ENCODE measurements at places on chromosomes 2 and 18. TPM values are rescaled to one million over a fixed set of nuclear protein-coding genes. Genes with fewer than 3 reads are reported as not detected.
A peak's percentile ranks its signal among the peaks of the same experiment; 100 is the strongest.

DNA sequence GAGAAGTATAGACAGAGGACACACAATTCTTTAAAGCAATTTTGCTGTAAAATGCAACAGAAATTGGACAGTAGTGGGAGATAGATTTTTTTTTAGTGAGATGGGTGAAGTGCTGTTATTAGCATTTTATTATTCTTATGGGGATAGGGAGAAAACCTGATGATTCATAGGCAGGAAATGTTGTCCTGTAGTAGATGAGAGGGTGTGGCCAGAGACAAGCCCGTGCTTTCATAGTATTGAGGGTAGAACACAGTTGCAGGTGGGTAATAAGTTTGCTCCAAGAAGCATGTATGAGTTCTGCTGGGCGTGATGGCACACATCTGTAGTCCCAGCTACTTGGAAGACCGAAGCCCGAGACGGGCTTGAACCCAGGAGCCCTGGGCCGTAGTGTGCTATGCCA, 128.3 kb upstream of the ARHGAP28 start:
- no peak for DNase-seq

GRCh38 chr2:437756-438393, 150.0 kb upstream of the ALKAL2 start:
- no peak for DNase-seq

- DNase-seq: no peak
These were observed 451.9 kb downstream of the ARHGAP15 start for GRCh38 chr2:143581134-143581533.

DNA sequence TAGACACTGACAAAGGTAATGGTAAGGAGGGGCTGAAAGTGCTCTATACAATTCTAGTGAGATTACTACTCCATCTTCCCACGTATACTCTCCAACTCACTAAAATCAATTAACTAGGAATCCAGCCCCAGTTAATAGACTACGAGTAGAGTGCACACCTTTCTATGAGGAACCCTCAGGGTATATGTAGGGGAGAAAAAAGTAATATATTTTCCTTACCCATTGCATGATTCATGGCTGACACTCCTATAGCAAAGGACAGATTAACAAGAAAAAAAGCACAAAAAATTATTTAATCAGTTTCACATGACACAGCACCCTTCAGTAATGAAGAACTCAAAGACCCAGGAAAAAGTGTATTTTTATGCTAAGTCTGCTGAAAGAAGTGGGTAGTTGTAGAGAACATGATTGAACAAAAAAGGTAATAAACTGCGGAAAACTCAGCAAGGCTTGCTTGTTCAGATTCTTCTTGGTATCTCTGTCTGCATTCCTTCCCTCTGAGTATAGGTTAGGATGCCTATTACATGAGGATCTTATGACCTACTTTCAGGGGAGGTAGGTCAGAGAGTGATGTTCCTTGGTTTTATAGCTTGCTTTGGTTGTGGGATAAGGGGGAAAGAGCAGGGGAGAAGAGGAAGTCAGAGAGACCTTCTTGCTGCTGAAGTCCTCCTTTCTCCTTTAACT, 342.0 kb upstream of the DLGAP1 start:
- DNase-seq: no peak

DNA sequence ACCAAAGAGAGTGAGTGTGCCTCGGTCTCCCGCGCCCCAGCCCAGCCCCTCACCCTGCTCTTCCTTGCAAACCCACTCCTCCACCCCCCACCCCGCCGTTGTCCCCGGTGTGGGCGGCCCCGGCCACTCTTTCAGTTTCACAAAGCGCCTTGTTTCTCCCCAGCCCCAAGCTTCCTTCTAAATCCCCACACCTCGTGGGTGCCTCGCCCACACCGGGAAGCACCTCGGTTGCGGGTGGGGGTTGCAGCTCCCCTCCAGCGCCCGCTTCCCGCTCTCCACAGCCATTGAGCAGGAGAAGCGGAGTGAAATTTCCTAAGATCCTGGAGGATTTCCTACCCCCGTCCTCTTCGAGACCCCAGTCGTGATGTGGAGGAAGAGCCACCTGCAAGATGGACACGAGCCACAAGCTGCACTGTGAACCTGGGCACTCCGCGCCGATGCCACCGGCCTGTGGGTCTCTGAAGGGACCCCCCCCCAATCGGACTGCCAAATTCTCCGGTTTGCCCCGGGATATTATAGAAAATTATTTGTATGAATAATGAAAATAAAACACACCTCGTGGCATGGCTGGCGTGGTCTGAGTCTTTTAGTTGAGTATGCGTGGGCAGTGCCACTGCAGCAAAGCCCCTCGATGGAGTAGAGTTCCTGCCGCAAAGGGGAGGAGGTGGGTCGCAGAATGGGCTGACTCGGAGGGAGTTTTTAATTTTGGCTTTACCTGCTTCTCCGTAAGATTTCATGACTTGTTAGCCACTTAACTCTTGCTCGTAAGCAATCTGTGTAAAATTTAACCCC, 848 bp downstream of the TMSB10 start:
- DNase-seq: no peak

DNA sequence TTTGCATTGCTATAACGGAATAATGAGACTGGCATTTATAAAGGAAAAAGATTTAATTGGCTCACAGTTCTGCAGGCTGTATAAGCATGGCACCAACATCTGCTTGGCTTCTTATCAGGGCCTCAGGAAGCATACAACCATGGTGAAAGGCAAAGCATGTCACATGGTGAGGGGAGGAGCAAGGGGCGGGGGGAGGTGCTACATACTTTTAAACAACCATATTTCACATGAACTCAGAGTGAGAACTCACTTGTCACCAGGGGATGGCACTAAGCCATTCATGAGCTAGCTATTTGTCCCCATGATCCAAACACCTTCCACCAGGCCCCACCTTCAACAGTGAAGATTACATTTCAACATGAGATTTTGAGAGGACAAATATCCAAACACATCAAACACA, 188.7 kb downstream of the MBD5 start:
- peak; percentile 5 for DNase-seq

DNA sequence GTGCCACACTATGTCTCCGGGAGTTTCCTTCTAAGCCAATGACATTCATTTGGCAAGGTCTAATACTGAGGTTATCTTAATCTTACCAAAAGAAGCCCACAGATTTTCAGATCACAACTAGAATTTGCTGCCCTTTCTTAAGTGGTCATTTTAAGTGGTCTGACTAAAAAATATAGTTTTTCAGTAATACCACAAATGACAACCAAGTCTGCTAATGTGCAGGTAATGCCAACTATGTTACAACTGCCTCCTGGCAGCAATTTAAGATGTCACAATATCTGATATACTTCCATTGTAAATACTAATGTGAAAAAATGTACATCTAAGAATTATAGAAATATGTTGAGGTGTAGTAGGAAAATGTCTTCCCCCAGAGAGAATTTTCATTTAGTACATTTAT, 49.3 kb downstream of the USP37 start:
- no peak for DNase-seq

GRCh38 chr2:128277961-128278681, 40.5 kb downstream of the HS6ST1 start:
- DNase-seq: no peak

GRCh38 chr2:240520130-240520973, 37.4 kb downstream of the ANKMY1 start:
- DNase-seq: no peak

DNA sequence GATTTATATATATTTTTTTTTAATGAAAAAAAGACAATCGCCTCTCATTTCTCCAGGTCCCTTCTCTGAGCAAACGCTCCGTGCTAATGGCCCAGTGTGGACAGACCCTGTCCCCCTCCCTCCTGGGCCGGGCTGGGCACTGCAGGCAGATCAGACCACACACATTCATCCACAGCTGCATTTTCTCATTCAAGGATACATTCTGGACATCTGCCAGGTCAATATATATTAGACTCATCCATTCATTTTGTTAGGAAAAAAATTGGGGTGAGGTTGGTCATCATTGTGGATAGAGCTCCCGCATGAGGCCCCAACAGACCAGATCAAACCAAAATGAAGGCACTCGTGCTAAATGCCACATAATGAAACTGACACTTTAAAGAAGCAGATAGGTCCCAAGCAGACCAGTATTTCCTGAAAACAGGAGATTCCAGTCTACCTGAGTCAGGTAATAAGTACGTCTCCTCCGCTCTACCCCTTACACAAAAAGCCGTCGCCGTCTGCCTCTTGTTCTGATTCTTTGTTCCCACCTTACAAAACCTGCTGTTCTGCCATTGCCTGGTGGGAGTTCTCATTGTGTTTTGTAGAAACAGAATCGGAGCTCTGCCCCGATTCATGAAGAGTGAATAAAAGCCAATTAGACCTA, 15.4 kb upstream of the OTOS start:
- no peak for DNase-seq

- DNase-seq: no peak
These were observed 34.7 kb upstream of the MCFD2 start for GRCh38 chr2:46950314-46950713.

DNA sequence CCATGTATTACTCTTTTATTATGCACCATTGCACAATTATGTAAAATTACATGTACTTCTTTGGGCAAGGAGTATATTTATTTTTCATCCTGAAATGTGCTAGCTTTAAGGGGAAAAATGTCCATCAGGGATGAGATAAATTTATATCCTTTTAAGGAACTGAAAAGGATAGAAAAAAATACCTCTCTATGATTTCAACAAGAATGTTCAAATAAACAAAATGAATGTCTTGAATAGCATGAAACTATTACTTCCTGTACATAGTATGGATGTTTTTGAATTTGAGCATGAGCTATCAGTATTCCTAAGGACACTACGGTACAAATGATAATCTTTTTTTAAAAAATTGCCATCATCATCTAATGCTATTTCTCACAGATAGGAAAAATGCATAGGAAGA, 1611.9 kb upstream of the ZEB2 start:
- no peak for DNase-seq

DNA sequence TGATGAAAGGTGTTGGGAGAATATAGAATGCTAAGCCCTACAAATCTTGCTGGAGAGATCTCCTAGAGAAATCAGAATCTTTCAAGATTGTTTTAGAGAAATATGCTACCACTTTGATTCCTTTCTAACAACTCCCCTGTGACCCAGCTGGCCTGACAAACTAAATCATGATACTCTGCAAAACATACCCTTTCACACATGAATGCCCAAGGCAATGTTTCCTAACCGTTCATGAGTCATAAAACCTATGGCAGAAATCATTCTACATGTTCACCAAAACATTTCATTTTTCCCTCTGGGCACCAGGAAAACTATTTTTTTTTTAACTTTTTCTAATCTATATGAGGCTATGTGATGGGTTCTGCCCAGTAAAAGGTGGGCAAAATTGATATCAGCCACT, 77.8 kb upstream of the SETBP1 start:
- no peak for DNase-seq

DNA sequence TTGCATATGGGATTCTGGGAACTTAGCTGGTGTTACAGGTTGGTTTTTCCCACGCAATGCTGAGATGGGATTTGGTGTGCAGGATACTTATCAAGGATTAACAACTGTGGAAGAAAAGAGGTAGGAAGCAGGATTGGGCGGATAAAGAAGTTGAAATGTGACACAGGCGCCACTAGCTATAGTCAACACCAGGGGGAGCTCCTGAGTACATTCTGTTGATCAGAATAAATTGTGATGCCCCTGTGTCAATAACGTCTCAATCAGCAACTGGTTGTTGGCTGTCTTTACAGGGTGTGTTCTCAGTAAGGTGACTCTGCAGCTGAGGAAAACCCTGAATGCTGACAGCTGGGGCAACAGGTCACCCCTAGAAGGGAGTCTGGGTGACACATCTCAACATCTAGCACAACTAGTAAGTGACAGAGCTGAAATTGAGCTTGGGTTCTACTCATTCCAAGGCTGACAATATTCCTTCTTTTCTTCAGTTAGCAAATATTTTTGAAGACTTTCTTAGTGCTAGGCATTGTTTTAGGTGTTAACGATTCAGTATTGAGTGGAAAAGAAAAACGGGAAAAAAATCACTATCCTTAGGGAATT, 143.0 kb downstream of the ARL6IP6 start:
- DNase-seq: peak; percentile 37

DNA sequence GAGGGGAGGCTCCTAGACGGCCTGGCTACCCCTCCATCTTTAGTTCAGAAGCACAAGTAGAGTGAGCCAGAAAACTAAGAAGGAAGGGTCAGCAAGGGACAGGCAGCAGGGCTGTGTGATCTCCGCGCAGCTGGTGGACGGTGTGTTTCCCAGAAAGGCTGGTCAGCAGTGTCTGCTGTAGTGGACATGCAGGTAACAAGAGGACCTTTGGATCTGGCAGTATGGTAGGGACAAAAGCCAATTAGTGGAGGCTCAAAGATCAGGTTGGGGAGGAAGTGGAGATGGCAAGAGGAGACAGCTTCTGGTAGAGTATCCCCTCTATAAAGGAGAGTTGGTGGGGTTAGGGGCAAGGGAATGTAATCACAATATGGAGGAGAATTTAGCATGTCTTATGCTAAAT, 95.1 kb downstream of the NCK2 start:
- no peak for DNase-seq

- DNase-seq: no peak
These were observed 117.3 kb upstream of the VWC2L start for GRCh38 chr2:214293593-214293992.

DNA sequence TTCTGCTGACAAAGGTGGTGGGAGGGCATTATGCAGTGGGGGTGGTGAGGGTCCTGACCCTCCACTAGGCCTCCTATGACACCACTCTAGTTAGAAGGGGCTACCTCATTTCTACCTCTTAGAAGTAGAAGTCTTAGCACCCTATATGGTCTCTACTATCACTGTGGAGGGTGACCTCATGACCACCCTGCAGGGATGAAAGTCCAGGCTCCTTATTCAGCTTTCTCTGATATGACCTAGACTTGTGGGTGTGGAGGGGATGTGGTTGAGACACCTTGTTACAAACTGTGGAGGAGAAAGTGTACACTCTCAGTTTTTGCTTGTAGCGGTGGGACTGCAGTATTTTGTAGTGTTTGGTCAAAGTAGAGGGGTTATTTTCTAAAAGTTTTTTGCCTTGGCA, 18.6 kb downstream of the TMEM182 start:
- DNase-seq: no peak

GRCh38 chr2:198161151-198161550, 356.8 kb downstream of the PLCL1 start:
- DNase-seq: no peak

GRCh38 chr2:217740178-217740577, 262.6 kb downstream of the TNS1 start:
- no peak for DNase-seq

- DNase-seq: peak; percentile 47
These were observed 233.7 kb downstream of the METTL4 start for GRCh38 chr18:2337552-2338141.

GRCh38 chr18:45304558-45304957, 310.7 kb upstream of the SLC14A2 start:
- DNase-seq: no peak

- DNase-seq: peak; percentile 77
These were observed 59.3 kb downstream of the MYL12B start for GRCh38 chr18:3321133-3321812.

The CFAP65 gene
- 1.3 TPM for total RNA-seq

The CABLES1 gene
- total RNA-seq: 16.2 TPM

The PRKAG3 gene
- total RNA-seq: not detected

The ADAM23 gene
- total RNA-seq: 6.1 TPM

The CDH7 gene
- total RNA-seq: not detected

The SLC9A4 gene
- total RNA-seq: 0.12 TPM

The KCNJ3 gene
- 0.17 TPM for total RNA-seq

The ACTR3 gene
- total RNA-seq: 277 TPM
